ENCODE measurements at places on chromosomes 6 and 20.

DNA sequence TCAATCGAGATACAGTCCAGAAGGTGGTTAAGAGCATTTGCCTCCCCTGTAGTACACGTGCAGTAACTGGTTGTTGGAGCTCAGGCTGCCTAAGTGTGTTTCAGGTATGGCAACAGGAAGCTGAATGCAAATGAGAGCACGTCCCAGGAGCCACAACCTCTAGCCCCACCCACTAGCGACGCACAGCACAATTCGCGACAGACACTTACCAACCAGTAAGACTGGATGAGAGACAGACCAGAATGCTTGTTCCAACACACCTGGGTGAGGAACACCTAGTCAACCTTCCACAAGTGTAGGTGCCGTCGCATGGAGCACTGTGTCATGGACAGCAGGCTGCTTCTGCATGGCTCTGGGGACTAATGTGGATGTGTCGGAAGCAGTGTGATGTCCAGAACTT, 7.2 kb upstream of the SERPINB1 start:
- peak; percentile 57 for DNase-seq

- peak; percentile 68 for DNase-seq
Observed at GRCh38 chr20:25148181-25148981, 47.1 kb upstream of the ENTPD6 start.

DNA sequence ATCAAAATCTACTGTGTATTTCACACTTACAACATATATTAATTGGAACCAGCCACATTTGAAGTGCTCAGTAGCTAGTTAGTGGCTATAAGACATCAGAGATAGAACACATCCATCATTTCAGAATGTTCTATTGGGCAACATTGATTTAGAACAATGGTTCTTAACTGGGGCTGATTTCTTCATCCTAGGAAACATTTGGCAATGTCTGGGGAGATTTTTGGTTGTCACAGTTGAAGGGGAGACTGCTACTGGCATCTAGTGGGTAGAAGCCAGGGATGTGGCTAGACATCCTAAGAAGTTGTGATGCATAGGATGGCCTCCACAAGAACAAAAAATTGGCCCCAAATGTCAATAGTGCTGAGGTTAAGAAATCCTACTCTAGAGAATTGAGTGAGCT, 132.5 kb downstream of the OLIG3 start:
- DNase-seq: no peak

- DNase-seq: no peak
Observed at GRCh38 chr6:68738039-68738438, 103.0 kb downstream of the ADGRB3 start.

GRCh38 chr6:168939041-168939440, 314.6 kb downstream of the THBS2 start:
- no peak for DNase-seq
